ENCODE measurements at places on chromosomes 12 and 14. TPM values are rescaled to one million over a fixed set of nuclear protein-coding genes. Genes with fewer than 3 reads are reported as not detected.

OR11G2 gene
- not detected for total RNA-seq

TRHDE gene
- total RNA-seq, result 9.0 TPM

SYCP3 gene
- not detected for total RNA-seq

RD3L gene
- total RNA-seq, result not detected

HOXC12 gene
- not detected for total RNA-seq

SYNE2 gene
- total RNA-seq, result 101 TPM

EIF2S3B gene
- not detected for total RNA-seq

NXPH4 gene
- total RNA-seq, result 0.18 TPM

PGF gene
- total RNA-seq, result 6.4 TPM

SPIC gene
- not detected for total RNA-seq
